ENCODE measurements at places on chromosomes 1 and 21.

GRCh38 chr1:229428256-229428655 is 5.6 kb downstream of the ACTA1 start:
- DNase-seq = no peak

GRCh38 chr1:91714867-91715381 is 171.0 kb downstream of the TGFBR3 start:
- no peak for DNase-seq

DNA sequence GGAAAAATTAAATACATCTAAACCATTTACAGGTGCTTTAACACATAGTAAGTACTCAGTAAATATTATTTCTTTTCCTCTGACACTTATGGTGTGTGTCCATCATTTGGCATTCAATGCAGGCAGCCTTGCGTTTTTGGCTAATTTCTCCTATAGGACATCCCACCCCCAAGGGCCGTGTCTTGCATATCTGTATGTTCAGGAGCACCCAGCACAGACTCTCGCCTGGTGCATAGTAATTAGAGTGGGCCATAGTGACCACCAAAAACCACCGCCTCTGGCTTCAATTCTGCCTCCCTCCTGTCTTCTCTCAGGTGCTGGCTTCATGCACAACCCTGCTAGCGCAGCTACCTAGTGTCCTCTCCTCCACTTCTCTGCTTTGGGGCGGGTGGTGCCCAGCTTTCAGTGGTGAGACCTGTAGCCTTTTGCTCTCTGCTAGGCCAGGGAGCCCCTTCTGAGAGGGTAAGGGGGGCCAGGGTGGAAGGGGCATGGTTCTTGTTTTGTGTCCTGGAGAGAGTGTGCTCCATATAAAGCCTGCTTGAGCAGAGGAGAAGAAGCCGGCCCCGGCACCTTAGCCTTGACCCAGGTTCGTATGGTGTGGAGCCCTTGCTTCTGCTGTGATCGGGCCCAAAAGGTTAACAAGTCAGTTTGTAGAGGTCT is 33.4 kb downstream of the BATF3 start:
- DNase-seq = no peak

DNA sequence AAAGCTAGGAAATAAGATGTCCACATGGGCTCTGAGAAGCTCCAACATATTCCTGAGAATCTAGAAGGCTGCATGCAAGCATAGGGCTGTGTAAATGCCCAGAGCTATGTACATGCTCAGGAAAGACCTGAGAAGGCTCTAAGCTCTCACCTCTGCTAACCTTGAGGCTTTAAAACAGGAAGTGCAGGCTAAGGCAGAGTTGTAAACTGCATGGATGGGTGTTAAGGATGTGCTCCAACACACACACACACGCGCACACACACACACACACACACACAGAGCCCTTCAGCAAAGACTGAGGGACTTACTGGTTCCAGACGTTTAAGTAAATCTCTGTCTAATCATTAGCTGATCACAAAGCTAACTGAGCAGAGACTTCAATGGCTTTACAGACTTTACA is 162.9 kb downstream of the TRABD2B start:
- DNase-seq = no peak

- DNase-seq = peak; percentile 88
These were observed 47.8 kb downstream of the PRRX1 start for GRCh38 chr1:170711682-170712081.

- DNase-seq = peak; percentile 31
These were observed 68.9 kb downstream of the NMNAT2 start for GRCh38 chr1:183349201-183349711.

DNA sequence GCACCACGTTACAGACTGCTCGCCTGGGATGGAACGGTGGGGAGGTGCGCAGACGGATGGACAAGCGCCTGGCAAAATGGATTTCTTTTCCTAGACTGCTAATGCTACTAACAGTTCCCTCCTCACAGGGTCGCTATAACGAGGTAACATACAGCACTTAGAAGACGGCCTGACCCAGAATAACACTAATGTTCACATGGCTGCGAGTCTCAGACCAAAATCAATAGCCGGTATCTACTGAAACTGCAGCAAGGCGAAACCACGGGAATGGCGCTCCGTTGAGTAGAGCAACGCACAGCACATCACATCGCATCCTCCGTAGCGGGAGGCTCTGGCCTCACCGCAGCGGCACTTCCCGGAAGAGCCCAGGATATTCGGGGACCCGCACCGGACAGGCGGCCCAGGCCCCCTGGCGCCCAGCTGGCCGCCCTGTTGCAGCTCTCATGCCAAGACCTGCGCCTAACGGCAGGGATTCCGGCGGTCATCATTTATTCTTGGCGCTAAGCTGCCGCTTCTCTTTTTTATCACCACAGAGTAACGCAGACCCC is 46.6 kb downstream of the VPS26C start:
- DNase-seq = no peak

DNA sequence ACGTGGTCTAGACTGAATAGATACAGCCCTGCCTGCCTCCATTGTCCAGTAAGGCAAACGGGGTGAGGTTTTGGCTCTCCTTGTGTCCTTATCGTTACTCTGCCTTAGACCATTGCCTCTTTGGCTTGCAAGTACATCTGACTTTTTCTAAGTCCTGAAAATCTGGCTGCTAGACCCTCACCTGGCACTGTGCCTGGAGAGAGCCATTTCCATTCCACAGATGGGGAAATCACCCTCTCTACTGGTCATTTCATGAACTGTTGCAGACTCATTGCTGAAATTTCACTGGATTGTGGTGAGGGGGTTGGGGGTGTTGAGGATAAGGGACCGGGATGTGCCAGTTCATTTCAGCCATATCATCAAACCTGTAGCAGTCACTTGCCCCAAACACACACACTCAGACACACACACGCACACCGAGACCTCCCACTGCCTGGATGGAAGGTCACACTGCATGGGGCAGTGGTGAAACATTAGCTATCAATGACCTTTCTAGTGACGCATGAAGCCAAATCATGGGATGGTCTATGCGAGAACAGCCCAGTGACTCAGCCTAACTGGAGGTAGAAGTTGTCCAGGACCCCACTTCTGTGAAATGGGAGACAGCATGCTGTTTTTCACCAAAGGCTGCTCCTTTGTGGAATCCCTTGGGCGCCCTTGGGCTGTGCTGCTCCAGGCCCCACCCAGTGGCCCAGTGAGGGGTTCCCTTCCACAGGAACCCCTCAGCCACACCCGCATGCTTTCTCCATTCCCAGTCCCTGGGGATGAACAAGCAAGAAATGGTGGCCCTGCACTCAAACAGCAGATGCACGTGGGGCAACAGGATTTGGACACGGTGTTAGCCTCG is 34.9 kb upstream of the VASH2 start:
- no peak for DNase-seq
